ENCODE measurements at places on chromosomes 6 and 20.
A peak's percentile ranks its signal among the peaks of the same experiment; 100 is the strongest.

DNA sequence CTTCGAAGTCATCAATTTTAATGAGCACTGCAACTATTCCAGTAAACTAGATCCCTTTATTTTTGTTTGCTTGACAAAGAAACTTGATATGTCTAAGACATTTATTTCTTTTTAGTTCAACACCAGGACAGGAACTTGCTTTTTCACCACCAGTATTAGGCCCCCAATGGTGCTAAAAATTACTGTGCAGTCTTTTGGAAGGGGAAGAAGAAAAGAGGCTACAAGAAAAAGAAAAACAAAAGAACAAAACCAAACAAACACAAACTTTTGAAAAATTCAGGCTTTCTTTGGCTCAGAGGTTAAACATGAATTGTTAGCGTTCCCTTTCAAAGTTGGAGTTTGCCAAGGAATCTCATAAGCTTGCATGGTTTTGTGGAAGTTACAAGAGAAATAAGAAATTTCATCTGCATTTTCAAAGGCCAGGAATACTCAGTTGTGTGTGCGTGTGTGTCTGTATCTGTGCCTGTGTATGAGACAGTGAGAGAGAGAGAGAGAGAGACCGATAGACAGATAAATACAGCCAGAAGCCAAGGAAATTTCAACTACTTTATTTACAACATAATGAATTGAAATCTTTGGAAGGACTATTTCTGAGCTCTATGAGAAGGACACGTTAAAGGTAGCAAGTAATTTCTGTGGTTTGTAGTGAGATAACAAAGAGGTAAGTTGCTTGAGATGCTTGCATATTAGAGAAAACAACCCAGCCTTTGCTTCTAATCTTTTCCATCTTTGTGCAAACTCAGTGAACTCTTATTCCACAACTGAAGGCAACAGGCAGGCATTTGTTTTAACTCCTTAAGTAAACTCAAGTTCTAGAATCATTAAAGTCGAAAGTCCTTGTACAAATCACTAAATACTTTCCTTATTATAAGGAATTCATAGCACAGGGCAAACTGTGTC is 171.0 kb upstream of the CITED2 start:
- H3K36me3 ChIP-seq = peaks cover 2% of the 10 kb centered on the region
- no peak overlapping the region for H3K27ac ChIP-seq
- H3K27me3 ChIP-seq = peaks cover 2% of the 10 kb centered on the region
- no peak for DNase-seq
- H3K4me1 ChIP-seq = peaks cover 13% of the 10 kb centered on the region

DNA sequence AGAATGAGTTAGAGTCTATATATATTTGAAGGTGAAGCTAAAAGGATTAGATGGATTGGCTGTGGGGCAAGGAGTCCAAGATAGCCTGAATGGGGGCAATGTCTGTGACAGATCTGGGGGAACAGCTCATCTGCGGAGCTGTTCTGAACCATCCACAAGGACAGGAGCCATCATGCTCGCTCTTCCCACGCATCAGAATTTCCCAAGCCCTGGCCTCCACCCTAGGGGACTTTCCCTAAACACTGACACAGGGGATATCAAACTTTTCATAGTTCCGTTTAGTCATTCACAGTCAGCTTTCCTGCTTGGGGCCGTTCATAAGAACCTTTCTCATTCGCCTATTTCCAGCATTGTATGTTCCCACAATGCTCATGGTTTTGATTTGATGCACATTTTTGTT is 37.6 kb upstream of the CCN6 start:
- H3K4me1 ChIP-seq = peaks cover 47% of the 10 kb centered on the region
- peak; percentile 75 for DNase-seq
- no peak overlapping the region for H3K4me3 ChIP-seq
- H3K27ac ChIP-seq = peak overlapping the region; percentile 86
- no peaks in the 10 kb centered on the region for H3K36me3 ChIP-seq

GRCh38 chr6:35876902-35877301 is 44.0 kb downstream of the SRPK1 start:
- no peaks in the 10 kb centered on the region for H3K4me1 ChIP-seq
- H3K4me3 ChIP-seq = no peak overlapping the region
- DNase-seq = no peak
- peaks cover 54% of the 10 kb centered on the region for H3K36me3 ChIP-seq
- H3K27ac ChIP-seq = no peak overlapping the region

- DNase-seq = no peak
- H3K27ac ChIP-seq = no peak overlapping the region
- no peaks in the 10 kb centered on the region for H3K4me1 ChIP-seq
- H3K4me3 ChIP-seq = no peak overlapping the region
Observed at GRCh38 chr20:34971561-34972235, 16.0 kb downstream of the MYH7B start.

Data from activated CD8-positive, alpha-beta T cell treated with anti-CD3 and anti-CD28 coated beads for 36 hours (primary cell).